Fibroblast of lung (primary cell): ENCODE measurements at places on chromosomes 2 and 18. TPM values are rescaled to one million over a fixed set of nuclear protein-coding genes. Genes with fewer than 3 reads are reported as not detected.

GRCh38 chr18:28963481-28963880 lies 786.6 kb upstream of the CDH2 start:
- DNase-seq = peak; percentile 29

DNA sequence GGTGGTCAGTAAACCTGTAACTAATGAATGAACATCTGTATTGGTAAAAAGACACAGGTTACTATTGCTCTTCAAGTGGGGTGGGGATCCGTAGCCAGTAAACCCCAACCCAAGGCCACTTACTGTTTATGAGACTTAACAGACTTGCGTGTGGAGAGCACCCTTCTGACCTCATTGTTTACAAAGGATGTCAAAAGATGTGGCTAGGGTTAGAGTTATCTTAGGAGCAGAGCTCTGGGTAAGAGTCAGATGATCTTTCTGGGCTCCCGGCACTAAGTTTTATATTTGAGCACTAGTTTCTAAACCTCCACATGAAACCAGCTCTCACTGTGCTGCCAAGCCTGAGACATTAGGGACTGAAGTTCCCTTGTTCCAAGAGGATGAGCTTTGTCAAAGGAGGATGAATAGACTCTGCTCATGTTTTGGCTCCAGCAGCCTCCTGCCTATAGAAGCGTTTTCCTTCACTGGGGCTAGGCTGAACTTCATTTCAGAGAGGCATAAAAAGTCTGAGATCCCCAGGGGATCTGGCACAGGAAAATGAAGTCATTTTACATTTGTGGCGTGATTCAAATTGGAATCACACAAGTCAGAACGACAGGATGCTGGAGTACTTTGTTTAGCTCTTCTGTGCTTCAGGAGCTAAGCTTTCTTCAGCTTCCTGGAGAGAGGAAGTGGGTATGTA lies 403.1 kb upstream of the TRIB2 start:
- no peak for DNase-seq

DNA sequence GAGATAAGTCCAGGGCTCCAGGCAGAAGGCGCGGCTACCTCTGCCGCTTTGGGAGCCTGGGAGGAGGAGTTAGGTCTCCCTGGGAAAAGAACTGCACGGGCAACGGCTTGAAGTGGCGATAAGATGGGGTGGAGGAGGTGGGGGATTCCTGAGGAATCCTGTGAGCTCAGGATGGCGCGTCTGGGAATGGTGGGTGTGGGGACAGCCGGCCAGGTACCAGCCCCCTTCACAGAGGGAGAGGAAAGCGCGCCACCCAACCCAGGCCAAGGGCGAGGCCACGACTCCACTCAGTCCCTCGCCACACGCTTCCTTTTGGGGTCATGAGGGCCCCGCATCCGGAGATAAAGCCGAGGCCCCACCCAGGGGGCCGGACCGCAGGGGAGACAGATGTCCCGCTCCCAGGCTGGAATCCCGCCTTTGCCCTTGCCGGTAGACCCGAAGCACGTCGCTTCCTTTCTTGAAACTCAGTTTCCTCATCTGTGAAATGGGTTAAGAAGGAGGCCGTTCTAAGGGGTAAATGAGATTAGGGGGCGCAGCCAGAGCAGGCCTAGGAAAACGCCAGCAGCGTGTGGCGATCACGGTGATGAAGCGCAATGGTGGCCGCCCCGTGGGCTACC lies 1.7 kb upstream of the CTDSP1 start:
- peak; percentile 65 for DNase-seq

DNA sequence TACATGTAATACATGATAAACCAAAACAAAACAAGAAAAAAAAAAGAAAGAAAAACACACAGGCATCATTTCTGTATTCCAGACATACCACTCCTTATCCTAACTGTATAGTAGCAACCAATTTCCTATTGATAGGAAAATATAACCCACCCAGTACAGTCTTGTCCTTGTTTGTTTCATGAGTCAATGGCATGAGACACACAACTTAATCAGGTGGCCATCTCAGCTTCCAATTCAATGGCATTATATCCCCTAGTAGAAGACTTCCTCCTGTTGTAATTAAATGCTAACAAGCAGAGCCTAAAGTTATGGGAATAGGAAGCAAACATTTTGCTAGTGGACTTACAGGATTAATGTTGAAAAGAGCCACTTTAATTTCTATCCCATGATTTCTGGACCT lies 121.0 kb upstream of the NOL4 start:
- DNase-seq = no peak

DNA sequence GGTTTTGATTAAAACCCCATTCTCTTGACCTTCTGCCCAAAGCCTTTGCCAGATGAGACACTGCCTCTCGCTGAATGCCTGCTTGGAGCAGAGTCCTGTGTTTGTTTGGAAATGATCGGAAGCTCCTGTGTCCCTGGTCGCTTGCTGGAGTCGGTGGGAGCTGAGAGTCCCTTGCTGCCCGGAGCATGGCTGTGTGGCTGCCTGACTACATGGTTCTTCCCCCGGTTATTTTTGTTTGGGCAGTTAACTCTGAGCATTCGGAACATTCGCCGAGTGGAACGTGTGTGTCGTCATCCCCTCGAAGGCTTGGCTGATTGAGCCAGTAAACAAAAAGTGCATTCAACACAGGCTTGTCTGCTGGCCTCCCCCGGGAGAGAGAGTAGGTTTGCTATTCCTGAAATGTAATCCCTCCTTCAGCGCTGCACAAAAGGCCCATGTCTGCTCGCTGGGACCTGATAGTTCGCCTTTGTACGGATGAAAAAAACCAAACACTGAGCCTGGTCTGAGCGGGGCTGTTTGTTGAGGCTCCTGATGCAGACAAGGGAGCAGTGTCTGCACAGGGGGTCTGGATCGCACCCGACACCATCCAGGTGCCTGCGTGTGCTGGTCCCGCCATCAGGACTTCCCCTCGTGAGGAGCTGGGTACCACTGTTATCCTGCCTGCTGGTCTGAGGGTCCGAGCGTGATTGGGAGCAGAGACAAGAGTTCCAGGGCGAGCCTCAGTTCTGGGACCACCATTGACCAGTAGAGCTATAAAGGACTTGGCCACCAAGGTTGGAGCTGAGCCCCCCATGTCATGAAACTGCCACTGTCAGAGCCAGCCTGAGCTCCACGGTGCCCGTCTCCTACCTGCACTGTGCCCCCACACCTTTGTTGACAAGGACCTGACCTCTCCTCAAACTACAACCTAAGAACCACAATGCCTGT lies 83.8 kb downstream of the AGAP1 start:
- peak; percentile 64 for DNase-seq

DNA sequence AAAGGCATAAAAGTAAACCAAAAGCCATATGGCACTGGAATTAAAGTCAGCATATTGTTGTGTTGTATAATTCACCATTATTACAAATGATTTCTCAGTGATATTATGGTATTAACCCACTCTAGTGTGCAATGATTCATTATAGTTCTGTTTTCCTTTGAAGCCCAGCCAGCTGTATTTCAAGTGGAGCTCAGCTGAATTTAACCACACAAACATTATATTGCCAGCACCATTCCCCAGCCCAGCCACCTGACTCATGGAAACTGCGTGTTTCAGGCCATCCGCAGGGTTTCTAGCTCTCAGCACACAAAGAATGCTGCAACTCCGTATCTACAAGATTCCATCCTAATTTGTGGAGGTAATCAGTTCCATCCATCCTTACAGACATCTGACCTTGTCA lies 166.8 kb upstream of the CHAC2 start:
- DNase-seq = no peak

- no peak for DNase-seq
Measured at GRCh38 chr2:112750560-112750843, 13.9 kb downstream of the CKAP2L start.

- no peak for DNase-seq
Measured at GRCh38 chr2:239601201-239601851, 200.5 kb upstream of the HDAC4 start.

GRCh38 chr18:64171576-64171975 lies 22.7 kb upstream of the LINC00305 start:
- no peak for DNase-seq

DNA sequence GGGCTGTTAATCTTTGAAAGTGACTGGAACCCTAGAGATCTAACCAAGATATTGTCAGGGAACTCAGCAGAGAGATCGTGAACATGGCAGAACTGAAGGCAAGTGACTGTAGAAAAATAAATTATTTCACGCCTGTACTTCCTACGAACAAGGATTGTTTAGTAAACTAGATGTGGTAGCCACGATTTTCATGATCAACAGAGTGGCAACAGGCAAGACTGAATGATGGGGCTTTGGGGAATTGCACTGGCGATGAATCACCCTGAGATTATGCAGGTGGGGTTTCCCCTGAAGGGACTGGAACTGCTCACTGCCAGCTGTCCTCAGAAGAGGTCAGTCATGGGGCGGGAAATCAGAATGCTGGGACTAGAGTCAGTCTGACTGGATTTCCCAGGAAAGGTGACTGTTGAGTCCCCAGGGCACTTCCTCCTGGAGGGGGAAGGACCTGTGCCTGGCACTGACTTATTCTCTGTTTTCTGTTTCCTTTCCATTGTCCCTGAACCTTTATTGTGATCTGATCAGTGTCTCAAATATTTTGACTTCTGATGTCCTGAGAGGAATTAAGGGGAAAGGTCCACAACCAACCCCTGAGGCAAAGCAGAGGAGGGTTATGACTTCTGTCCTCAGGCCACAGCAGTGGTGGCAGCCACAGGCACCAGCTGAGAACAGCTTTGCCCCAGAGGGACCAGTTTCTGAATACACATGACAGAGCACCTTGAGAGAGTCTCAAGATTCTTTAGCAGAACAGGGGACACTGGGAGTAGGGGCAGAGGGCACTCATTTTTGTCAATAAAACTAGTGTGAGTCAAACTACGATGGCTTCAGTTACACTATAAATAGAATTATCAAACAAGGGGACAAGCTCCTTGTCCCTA lies 70.0 kb downstream of the NAB1 start:
- peak; percentile 80 for DNase-seq

GRCh38 chr2:181857483-181857882 lies 34.0 kb upstream of the ITPRID2 start:
- DNase-seq = peak; percentile 12

GRCh38 chr18:74489676-74490075 lies 6.5 kb upstream of the CNDP2 start:
- DNase-seq = peak; percentile 31

DNA sequence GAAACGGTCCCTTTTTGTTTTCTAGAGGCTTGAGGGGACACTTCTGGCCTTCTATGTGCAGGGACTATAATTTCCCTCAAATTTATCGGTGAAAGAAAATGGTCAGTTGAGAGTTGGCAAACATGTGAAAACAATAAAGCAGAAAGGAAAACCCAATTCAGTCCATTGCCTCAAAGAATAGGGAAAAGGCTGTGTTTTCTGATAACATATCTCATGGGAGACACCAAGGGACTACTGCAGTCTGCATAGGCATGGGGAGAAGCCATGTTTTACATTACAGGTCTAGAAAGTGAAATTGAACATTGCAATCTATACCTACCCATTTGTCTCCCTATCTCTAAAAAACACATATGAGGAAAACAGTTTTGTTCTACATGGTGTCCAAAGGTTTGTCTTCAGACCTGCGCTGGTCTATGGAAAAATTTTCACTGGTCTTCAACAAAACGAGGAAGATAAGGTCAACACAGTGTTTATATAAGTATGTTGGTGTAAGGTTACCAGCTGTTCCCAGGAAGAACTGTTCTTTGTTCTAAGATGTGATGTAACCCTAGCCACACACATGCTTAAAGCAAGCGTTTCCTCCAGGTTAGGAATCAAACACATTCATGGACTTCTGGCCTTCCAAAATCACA lies 179.7 kb downstream of the MREG start:
- peak; percentile 86 for DNase-seq

DNA sequence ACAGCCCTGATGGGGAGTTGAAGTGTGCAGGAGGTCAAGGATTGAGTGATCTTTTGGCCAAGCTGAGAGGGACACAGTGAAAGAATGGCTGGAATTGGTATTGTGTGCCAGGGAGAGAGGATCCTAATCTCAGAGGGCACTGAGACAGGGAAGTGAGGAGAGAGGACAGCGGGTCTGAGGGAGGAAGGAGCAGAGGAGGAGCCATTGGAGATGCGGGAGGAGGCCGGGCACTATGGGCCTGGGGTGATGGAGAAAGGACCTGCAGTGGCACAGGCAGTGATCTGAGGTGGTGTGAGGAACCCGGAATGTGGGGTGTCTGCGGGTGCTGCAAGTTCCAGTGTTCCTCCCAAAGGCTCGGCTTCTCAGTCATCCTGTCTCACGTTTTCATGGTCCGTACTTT lies 26.8 kb downstream of the RNF144A start:
- no peak for DNase-seq

DNA sequence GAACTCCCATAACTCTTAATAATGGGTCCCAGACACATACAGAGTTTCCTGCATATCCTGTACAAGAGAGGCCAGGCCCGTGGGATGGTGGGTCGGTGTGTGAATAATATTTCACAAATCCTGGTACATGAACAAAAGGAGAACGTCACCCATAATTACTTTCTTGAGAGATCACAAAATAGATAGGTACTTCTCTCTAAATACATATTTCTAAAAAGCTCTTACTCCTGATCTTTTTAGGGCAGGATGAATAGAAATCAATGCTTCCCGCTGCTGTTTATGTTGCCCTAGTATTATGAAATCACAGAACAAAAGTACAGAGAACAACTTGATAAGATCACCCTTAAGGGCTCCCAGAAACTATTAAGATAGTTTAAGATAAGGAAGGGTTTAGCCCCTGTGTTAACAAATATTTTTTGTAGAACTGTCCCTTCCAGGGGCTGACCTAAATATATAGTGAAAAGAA lies 5.4 kb downstream of the IRS1 start:
- DNase-seq = peak; percentile 49

DNA sequence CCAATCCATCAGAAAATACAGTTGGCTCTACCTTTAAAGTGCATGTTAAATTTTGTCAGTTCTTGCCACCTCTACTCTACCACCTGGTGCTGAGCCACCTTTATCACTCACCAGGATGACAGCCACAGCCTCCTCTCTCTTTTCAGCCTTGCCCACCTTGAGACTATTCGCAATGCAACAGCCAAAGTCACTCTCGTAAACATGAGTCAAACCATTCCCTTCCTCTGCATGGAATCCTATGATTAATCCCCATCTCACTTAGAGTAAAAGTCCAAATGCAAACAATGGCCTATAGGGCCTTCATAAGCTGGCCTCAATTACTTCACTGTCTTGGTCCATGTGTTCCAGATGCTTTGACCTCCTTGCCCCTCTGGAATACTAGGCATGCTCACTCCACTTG lies 5.8 kb upstream of the OSBPL6 start:
- no peak for DNase-seq

LRRTM4 gene
- total RNA-seq = not detected in 2 replicates

OSR1 gene
- total RNA-seq = 13.4 and 17.7 TPM in 2 replicates

GALR1 gene
- total RNA-seq = not detected in 2 replicates

SCN7A gene
- total RNA-seq = 7.8 and 23.6 TPM in 2 replicates

CGREF1 gene
- total RNA-seq = 2.3 and 10.0 TPM in 2 replicates

TEX44 gene
- total RNA-seq = not detected in 2 replicates
